ENCODE measurements at places on chromosomes 4 and X.

DNA sequence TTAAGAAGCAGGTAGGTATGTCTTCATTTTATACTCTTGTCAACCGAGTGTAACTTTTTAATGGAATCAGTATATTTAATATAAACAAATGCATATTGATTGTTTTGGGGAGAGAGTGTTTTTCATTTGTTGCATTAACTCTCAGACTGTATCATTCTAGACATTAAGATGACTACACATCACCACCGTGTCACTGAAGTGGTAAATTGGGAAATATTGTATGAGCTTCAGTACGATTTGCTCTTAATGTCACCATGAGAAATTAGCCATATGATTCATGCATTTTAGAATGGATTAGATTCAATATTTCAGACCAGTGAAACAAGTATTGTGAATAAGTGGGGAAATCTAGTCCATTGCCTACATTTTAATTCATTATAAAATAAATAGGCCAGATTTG lies 9.7 kb upstream of the MFAP3L start:
- DNase-seq: no peak

GRCh38 chr4:11197631-11198341 lies 230.9 kb downstream of the HS3ST1 start:
- DNase-seq: no peak

- no peak for DNase-seq
Observed at GRCh38 chr4:26958925-26959653, 98.4 kb downstream of the STIM2 start.

DNA sequence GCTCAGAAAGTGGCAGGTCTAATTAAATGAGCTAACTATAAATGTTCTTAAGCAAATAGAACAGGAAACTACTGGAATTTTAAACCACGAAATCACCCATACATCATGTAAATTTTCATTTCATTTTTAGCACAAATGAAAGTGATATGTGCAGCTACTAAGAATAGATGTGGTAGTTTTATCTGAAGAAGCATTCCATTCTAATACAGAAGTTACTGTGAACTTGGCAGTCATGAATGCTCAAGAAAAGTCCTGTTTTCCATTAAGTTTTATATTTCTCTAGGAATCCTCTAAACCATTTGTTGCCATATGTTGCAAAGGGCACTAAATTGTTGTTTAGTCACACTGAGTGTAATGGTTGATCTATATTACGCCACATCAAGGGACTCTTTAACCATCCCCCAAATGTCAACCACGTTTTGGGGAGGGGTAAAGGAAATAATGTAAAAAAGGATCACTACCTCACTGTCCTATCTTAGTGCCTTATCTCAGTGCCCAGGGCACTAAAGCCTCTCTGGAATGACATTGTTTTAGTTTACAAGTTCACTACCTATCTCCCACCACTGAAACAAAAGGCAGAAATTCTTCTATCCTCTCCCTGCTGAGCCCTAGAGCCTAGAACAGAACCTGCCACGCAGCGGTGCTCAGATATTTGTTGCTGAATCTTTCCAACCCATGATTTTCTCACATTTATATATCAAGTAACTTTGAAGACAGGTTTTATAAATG lies 118.0 kb downstream of the SHISA3 start:
- DNase-seq: no peak

DNA sequence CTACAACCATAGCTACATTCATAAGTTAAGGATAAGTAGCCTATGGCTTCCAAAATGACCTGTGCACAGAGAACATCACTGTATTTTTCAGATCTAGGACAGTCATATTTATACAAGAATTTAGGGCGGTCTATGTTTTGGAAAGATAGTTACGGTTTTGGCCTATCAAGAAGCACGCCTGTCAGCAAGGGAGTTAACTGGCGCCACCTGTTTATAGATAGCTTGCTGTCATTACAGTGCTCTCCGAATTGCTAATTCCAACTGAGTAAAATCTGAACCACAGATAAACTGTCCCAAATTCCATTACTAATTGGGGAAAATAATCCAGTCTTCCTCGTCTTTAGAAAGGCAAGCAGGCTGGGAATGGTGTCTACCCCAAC lies 646 bp downstream of the ABCB7 start:
- no peak for DNase-seq

DNA sequence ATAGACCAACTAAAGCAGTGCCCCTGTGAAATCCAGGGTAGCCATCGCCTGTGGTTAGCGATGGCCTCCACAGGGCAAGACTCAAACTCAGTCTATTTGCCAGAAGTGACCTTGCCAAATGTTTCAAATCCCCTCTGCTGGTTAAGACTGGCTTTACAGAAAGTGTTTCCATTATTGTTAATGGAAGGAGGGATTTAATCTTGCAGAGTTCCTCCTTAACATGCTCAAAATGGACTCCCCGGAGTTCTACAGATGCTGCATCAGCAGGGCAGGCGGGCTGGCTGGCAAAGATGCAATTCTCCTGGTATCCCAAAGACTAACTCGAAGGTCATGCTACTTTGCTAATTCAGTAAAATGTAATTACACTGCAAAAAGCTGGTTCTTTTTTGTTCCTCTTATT lies 313.0 kb upstream of the SLC7A11 start:
- no peak for DNase-seq

DNA sequence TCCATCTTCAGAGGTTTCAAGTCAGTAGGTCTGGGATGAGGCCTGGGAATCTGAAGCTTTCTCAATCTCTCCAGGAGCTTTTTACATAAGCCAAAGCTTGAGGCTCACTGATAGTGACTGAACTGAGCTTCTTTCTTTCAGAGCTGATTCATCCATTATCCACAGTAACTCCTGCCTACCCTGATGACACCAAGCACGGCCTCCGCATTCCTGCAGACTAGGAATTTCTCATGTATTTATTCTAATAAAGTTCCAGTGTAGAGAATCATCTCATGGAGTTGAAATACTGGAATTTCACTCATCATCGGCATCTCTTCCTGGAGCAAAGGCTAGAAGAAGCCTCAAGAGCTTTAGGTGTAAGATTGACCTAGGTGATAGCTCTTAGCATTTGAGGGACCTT lies 12.1 kb upstream of the DCTD start:
- no peak for DNase-seq

- DNase-seq: no peak
Observed at GRCh38 chr4:140049024-140049848, 104.7 kb downstream of the MAML3 start.

- no peak for DNase-seq
Observed at GRCh38 chr4:23279377-23279986, 586.7 kb downstream of the GBA3 start.

DNA sequence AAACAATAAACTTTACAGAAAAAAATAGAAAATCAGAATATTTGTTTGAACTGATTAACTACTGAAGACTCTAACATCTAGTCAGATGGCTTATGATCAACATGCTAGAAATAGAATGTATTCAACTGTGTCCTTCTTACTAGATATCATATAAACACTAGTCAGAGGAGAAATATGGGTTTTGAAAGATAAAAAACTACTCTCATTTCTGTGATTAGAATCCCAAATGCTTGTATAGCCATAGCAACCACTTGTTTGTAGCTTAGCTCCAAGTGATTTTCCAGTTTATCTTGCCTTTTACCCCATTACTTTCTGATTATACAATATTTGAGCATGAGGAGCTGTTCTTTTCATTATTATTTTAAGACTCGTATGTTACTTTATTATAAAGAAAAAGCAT lies 31.2 kb downstream of the USP38 start:
- DNase-seq: no peak

DNA sequence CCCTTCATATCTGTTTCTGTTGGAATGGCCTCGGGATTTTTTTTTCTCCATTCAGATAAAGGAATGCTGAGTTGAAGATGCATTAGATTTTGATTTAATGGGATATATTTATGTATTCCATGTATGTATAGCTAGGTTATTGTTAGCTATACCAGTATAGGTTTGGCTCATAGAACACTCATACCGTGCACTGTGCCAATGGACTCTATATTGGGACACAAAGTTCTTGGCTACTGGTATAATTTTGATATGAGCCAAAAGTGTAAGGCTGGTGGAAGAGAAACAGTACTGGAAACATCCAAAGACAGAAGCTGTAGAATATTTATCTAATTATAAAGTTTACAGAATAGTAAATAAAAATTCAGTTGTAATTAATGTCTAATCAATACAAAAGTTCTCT lies 1912.1 kb downstream of the STIM2 start:
- DNase-seq: no peak

DNA sequence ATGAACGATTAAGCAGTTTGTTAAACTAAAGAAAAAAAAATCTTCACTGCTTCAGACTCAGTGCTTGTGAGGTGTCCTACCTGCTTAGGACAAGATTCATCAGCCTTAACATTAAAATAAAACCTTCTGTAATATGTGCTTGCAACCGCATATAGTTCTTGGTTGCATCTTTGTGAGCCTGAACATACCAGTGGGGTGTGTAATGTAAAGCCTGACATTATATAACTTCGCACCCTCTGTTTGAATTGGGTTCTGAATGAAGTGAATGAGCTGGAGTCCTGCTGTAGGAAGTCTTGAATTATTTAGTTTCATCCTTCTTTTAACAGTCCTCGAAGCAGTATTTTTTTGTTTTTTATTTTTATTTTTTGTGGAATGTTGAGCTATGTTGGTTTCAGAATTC lies 3.1 kb downstream of the KDM6A start:
- no peak for DNase-seq

- DNase-seq: no peak
Observed at GRCh38 chr4:154566639-154567204, 3.9 kb downstream of the FGB start.

- no peak for DNase-seq
Observed at GRCh38 chr4:173199553-173199952, 30.9 kb downstream of the GALNT7 start.

DNA sequence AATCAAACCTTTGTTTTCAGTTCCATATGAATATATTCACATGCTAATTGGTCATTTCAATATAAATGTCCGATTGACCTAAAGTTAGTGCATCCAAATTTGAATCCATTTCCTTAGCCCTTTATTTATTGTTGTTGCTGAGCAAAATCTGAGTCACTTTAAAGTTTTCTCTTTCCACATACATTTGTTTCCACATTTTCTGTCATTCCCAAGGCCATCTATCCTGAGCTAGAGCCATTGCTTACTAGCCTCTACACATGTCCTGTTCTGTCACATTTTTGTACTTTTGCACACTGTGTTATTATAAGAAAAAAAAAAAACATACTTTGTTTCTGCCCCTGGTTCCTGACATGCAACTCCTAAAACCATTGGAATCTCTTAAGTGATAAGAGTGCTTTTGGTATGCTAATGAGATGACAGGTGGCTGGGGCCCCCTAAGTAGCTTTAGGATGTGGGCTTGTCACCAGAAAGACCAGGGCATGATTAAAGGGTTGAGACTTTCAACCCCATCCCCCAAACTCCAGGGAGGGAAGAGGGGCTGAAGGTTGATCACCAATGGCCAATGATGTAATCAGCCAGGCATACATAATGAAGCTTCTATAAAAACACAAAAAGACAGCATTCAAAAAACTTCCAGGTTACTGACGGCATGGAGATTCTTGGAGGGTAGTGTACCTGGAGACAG lies 353.3 kb upstream of the MAGEB16 start:
- no peak for DNase-seq

GRCh38 chr4:138948918-138949317 lies 66.7 kb upstream of the NOCT start:
- DNase-seq: no peak

DNA sequence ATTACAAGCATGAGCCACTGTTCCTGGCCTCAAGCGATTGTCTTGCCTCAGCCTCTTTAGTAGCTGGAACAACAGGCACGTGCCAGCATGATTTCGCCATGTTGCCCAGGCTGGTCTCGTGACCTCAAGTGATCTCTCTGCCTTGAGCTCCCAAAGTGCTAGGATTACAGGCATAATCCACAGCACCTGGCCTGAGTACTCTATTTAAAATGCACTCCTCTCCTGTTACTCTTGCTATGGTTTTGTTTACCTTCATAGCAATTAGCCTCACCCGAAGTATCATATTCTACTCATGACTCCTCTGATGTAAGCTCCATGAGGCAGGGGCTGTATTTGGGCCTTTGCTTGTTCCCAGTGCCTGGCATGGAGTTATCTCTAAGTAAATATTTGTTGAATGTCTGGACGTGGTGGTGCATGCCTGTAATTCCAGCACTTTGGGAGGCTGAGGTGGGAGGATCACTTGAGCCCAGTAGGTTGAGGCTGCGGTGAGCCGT lies 92.5 kb upstream of the SLC34A2 start:
- DNase-seq: no peak

DNA sequence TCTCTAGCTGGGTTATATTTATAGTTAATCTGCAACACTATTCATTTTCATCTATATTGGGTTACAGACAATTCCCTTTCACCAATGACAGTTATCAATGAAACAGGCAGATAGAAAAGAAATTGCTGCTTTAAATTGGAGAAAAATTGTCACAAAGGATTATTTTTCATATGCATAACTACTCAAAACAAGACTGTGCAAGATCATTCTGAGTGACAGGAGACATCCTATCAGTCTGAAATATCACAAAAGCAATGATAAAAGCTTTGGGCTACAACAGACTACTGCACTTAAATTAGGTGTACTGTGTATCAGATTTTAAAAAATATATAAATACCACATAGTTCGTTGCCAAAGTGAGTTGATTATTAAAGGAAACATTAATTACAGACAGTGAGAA lies 722.6 kb downstream of the ARAP2 start:
- DNase-seq: no peak
